Activated naive CD8-positive, alpha-beta T cell treated with anti-CD3 and anti-CD28 coated beads, Interleukin-2, amount 10 ng/mL, durations not matched to agents 7 days and 5 days (primary cell): ENCODE measurements at places on chromosomes 7 and 10. TPM values are rescaled to one million over a fixed set of nuclear protein-coding genes. Genes with fewer than 3 reads are reported as not detected.

Gene LRRC18
- total RNA-seq = 0.25 TPM

Gene NXPH1
- total RNA-seq = not detected

GRCh38 chr7:151115836-151116418, 29.7 kb downstream of the AGAP3 start:
- peaks cover 8% of the 10 kb centered on the region for H3K27me3 ChIP-seq
- H3K4me3 ChIP-seq = peak overlapping the region; percentile 44
- H3K27ac ChIP-seq = peak overlapping the region; percentile 48
- no peaks in the 10 kb centered on the region for H3K36me3 ChIP-seq
- peaks cover 2% of the 10 kb centered on the region for H3K4me1 ChIP-seq

- H3K27ac ChIP-seq = no peak overlapping the region
- no peak overlapping the region for H3K4me3 ChIP-seq
- no peaks in the 10 kb centered on the region for H3K4me1 ChIP-seq
- H3K27me3 ChIP-seq = peaks cover 12% of the 10 kb centered on the region
These were observed 23.4 kb downstream of the DOCK4 start for GRCh38 chr7:112182749-112183148.

DNA sequence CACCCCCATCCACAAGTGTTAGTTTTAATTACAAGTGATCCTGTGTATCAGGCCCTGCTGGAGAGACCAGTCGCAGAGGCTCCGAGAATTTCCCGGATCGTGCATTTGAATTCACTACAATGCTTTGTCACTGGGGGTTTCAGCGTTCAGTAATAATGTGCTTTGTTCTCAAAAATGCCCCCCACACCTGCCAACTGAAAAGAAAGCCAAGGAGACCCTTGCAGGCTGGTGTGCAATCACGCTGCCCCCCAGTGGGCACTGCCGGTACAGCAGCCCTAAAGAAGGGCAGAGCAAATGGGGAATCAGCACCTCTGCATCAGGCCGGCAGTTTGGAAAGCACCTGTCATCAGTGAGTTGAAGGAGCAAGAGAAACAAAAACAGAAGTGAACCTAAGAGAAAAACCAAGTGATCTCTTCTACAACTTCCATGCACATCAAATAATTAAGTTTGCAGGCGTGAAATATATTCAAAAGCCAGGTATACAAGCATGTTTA, 177.6 kb downstream of the PARD3 start:
- peak; percentile 72 for DNase-seq
- H3K27me3 ChIP-seq = peaks cover 3% of the 10 kb centered on the region
